ENCODE measurements at places on chromosomes 12 and 14.

- no peak for DNase-seq
Measured at GRCh38 chr12:31853520-31853919, 105.7 kb upstream of the RESF1 start.

DNA sequence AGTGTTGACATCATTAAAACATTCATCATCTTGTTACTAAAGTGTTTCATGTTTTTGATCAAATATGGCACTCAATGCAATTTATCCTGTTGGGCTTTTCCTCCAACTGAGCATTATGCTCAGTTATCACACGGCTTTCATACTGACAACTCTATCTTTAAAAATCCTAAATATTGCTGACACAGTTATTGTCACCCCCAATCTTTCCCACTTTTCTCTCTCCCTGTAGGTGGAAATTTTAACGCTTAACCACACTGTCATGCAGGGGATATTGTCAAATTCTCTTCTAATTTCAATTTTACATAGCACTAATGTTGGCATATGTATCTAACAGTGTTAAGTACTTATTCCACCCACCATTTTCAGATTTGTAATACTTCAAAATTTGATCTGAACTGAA lies 59.7 kb upstream of the GPHB5 start:
- DNase-seq: no peak

DNA sequence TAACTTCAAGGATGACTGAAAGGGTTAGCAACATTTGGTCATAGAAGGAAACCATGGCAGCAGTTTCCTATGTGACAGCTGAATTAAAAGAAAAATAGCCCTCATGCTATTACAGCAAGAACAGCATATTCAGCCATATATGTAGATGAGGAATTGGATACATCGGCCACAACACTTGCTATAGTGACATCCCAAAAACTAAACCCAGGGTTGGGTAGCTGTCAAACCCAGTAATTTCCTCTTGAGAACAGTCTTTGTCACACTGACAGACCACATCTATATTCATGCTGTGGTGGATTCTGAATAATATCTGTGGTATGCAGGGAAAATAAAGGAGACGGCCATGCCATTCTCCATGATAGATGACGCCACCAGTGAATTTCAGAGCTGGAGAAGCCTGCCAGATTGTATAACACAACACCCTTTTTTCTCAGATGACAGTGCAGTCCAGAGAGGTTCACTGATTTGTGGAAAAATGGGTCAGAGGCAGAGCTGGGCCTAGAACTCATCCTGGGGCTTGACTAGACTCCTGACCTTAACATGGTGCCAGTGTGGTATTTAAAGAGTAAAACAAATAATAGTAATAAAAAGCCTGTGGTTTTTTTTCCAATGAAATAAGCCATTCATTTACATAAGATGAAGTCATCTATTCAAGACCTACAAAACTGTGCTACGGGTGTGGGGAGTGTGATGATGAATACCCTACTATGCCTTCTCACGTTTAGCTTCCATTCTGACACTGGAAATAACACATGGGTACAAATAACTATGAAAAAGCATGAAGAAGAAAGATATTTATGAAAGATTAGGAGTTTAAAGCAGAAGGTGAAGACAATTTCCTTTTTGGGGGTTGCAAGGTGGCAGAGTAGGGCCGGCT lies 32.3 kb downstream of the EFCAB11 start:
- no peak for DNase-seq

DNA sequence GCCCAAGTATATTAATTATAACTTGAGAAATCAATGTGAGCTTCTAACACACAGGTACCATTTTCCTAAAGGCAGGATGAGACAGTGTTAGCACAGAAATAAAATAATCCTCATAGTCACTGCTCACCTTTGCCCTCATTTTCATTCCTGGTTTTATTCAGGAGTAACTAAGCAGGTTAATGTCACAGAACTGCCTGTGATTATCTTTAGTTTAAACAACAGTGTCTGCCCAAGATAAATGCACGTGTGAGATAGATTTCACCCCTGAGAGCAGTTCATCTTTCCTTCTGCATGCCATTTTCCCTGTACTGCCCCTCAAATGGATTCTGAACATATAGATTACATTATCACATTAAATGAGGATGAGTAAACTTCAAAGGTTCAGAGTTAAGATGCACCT lies 250.7 kb downstream of the RMST start:
- DNase-seq: no peak

- DNase-seq: no peak
Measured at GRCh38 chr12:114949058-114949820, 265.3 kb upstream of the TBX3 start.

- DNase-seq: no peak
Measured at GRCh38 chr12:65699251-65699650, 125.0 kb upstream of the HMGA2 start.

GRCh38 chr12:130424858-130425697 lies 87.4 kb downstream of the PIWIL1 start:
- no peak for DNase-seq

DNA sequence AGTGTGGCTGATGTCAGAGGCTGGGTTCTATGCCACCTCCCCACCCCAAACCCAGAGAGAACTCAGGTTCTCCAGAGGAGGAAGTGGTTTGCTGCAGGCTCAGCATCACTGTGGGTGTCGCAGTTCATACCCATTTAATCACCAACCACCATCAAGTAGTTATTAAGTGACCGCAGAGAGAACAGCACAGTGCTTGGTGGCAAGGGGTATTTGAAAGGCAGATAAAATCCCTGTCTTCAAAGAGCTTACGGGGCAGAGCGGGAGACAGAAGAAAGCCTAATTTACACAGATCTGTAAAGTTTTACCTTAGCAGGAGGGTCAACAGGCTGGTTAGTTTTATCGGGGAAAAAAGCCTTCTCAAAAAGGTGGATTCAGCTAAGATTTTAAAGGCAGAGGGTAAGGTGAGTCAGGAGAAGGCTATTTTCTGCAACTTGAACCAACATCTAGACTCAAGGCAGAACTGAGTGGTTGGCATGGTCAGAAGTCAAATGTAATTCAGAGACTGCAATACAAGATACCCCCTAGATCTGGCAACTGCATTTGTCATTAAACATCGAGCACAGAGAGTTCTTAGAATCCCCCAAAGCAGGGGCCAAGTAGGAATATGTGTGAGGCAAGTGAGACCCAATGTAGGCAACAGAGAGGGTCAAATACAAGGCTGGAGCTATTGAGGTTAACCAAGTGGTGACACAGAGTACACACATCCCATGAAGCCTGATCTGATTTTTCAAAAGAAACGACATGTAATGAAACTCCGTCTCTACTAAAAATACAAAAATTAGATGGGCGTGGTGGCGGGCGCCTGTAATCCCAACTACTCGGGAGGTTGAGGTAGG lies 13.2 kb downstream of the PXN start:
- no peak for DNase-seq

DNA sequence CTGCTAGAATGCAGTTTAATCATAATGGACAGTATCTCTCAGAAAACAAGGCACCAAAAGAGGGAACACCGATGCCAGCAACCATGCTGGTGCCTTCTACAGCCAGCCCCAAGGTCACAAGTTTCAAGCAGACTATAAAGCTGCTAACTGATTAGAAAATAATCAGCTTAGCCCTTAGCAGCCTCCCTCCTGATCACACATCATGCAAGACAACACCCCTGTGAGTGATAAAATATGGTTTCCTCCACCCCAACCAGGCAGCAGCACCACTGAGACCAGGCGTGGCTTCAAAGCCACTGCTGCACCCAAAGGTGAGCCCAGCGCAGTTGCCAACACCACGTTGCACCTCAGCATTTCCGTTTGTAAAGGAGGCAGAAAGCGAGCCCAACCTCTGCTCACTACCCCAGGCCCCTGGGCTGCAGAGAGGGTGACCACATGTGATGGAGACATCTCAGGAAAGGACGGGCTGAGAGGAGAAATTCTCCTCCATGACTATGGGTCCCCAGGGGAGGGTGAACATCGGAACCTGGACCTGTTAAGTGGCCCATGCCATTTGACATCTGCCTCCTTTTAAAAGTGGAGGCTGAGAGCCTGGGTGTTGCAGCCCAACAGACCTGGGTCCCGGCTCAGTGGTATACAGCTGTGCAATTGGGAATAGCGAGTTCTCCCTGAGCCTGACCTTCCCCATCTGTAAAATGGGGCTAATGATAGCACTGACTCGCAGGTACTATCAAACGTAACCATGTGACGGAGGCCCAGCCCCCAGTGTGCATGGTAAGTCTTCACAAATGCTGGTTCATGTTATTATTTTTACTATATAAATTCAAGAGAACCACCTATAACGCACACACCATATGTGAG lies 11.5 kb downstream of the ZFP36L1 start:
- no peak for DNase-seq

DNA sequence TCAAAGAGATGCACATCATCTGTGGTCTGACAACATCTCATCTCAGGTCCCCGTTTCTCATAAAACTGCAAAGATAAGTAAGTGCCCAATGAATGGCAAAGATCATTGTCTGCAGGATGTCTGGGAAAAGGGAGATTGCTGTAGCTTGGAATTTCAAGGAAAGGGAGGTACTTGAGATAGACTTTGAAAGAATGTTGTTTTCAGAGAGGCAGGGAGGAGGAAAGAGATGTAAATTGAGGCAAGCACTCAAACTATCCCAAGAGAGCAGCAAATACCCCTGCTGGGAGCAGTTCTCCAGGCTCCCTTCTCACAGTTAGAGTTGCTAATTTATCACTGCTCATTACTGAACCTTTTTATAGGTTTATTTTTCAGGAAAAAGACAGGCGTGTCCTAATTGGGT lies 107.1 kb downstream of the MYRFL start:
- DNase-seq: no peak
